ENCODE measurements at places on chromosomes 12 and 14. TPM values are rescaled to one million over a fixed set of nuclear protein-coding genes. Genes with fewer than 3 reads are reported as not detected.

INHBC gene
- not detected for total RNA-seq

SALL2 gene
- total RNA-seq: 34.5 TPM

- H3K4me1 ChIP-seq: peaks cover 5% of the 10 kb centered on the region
- no peak overlapping the region for H3K4me3 ChIP-seq
- H3K36me3 ChIP-seq: no peaks in the 10 kb centered on the region
- no peaks in the 10 kb centered on the region for H3K27me3 ChIP-seq
Observed at GRCh38 chr14:61486930-61487495, 165.6 kb downstream of the PRKCH start.

GRCh38 chr12:107783406-107784376 is 9.2 kb downstream of the ASCL4 start:
- H3K4me1 ChIP-seq: no peaks in the 10 kb centered on the region
- H3K27ac ChIP-seq: no peak overlapping the region
- H3K36me3 ChIP-seq: no peaks in the 10 kb centered on the region
- no peak for DNase-seq
- peaks cover 2% of the 10 kb centered on the region for H3K27me3 ChIP-seq

DNA sequence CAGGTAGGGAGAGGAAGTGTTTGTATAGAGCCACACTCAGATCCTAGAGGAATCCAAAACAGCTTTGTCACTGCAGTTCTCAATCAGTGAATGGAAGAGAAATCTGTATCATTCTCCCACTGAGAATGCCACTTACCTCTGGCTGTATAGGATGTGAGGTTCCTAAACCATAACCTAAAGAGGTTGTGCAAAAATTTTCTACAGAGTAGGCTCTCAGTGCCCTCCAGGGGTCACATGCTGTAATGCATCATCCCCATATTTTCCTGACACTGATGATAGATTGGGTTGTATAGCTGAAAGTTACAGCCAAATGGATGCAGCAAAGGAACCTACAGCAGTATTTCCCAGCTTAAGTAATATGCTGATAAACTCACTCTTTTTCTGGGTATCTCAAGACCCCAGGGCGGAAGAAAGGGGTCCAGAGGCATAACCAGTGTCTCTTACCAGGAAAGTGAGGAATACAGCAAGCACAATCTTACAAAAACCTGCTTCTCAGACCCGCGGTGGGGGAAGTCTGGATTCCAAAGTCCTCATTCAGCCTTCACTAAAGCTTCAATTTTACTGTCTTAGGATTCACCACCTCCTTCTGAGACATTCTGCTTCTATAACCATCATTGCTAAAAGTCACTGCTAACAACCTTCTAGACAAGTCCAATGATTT is 3.8 kb downstream of the BCDIN3D start:
- no peak for DNase-seq
- no peak overlapping the region for H3K27ac ChIP-seq
- peaks cover 10% of the 10 kb centered on the region for H3K4me1 ChIP-seq
- H3K36me3 ChIP-seq: peaks cover 3% of the 10 kb centered on the region
- no peak overlapping the region for H3K4me3 ChIP-seq

DNA sequence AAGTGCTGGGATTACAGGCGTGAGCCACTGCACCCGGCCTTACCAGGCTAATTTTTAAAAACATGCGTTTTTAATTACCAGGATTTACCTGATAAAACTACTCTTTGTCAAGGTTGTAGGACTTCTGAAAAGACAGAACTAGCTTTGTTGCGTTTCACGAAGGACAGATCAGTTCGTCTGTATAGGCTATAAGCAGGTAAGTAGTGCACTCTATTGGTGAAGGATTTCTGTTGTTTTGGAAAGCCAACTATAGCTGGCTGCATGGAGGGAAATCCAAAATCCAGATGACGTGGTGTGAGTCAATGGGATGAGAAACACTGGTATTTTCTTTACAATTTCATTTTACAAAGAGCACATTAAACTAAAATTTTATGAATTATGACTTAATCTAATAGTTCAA is 14.6 kb downstream of the GNPNAT1 start:
- no peak overlapping the region for H3K4me3 ChIP-seq
- H3K36me3 ChIP-seq: peaks cover 48% of the 10 kb centered on the region
- no peak overlapping the region for H3K27ac ChIP-seq
- H3K27me3 ChIP-seq: no peaks in the 10 kb centered on the region
- no peak for DNase-seq

- DNase-seq: peak; percentile 29
- no peak overlapping the region for H3K27ac ChIP-seq
- H3K27me3 ChIP-seq: no peaks in the 10 kb centered on the region
- H3K4me3 ChIP-seq: no peak overlapping the region
- no peaks in the 10 kb centered on the region for H3K4me1 ChIP-seq
Observed at GRCh38 chr12:12585115-12585863, 22.6 kb upstream of the DUSP16 start.

NPFF gene
- not detected for total RNA-seq

DNA sequence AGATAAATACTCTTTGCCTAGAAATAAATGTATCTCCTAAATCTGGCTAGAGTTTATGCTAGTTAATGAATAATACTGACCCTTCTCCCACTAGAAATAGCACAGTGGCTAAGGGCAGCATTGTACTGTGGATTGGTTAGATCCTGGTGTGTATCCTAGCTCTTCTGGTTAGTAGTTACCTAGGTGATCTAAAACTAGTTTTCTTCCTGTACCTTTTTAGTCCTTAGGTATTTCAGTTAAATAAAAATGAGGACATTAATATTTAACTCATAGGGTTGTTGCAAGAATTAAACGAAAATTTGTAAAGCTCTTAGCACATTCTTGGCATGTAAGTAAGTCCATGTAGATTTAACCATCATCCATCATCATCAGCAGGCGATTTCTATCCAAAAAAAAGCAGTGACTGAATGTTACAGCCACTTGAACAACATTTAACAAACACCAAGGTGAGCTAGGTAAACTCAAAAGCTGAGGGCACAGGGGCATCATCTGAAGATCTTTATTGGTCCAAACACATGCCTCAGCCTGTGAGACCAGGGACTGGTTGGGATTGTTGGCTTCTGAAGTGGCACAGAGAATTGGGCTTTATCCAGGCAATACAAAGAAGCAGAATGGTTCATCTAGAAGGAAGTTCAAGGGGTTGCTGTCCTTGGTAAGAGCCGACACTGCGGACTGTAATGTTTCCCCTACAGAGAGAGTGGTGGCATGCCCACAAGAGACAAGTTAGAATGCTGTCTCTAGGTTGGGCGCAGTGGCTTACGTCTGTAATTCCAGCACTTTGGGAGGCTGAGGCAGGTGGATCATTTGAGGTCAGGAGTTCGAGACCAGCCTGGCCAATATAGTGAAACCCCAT is 100.8 kb downstream of the GAS2L3 start:
- no peaks in the 10 kb centered on the region for H3K4me1 ChIP-seq
- H3K36me3 ChIP-seq: no peaks in the 10 kb centered on the region
- H3K27me3 ChIP-seq: peaks cover 4% of the 10 kb centered on the region

RNFT2 gene
- 8.9 TPM for total RNA-seq

DNA sequence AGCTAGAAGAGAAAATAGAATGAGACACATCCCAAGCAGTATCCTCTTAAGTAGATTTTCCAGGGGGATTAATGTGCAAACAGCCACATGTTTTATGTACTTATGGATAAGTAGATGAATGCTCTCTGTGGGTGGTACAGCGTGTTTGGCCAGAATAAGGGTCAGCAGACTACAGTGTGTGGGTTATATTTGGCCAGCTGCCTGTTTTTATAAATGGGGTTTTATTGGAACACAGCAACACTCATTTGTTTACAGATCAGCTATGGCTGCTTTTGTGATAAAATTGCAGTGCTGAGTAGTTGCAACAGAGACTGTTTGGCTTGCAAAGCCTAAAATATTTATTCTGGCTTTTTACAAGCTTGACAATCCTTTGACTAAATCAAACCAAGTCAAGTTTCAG is 780.2 kb upstream of the SEL1L start:
- no peak overlapping the region for H3K27ac ChIP-seq
- H3K4me3 ChIP-seq: no peak overlapping the region
- DNase-seq: no peak

CD163L1 gene
- 1.6 TPM for total RNA-seq

GRCh38 chr14:85390236-85390635 is 139.7 kb upstream of the FLRT2 start:
- no peak overlapping the region for H3K27ac ChIP-seq
- no peaks in the 10 kb centered on the region for H3K4me1 ChIP-seq
- DNase-seq: no peak
- H3K36me3 ChIP-seq: no peaks in the 10 kb centered on the region
- H3K4me3 ChIP-seq: no peak overlapping the region

LIN7A gene
- total RNA-seq: 1.6 TPM

LALBA gene
- not detected for total RNA-seq

KRT3 gene
- 0.43 TPM for total RNA-seq

CNTN1 gene
- 2.1 TPM for total RNA-seq

DNA sequence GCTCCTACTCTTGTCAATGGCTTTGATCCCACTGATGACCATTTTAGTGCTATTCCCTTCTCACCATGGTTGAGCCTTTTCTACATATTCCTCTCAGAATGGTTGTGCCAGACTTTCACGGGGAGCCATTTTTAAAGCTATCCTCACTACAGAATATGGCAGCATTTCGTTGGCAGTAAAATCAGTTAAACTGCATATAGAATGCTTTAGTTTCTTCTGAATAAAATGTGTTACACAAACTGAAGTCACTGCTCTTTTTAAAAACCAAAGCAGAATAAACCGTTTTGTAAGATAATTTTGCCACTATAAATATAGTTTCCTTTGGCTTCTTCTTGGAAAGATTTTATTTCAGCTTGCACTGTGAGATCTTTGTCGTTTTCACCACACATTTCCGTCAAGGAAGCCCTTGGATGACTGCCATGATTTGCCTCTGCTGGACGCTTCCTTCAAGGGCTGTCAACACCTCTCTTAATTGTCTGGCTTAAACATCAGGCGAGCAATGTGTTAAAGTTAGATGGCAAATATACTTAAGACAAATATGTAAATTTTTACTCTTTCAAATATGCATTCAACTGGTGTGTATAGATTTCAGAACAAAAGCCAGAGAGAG is 624.2 kb downstream of the DIO2 start:
- H3K4me3 ChIP-seq: no peak overlapping the region
- peaks cover 32% of the 10 kb centered on the region for H3K4me1 ChIP-seq
- no peaks in the 10 kb centered on the region for H3K27me3 ChIP-seq
- H3K27ac ChIP-seq: peak overlapping the region; percentile 92

GRCh38 chr12:9587987-9588600 is 19.6 kb downstream of the KLRB1 start:
- H3K4me3 ChIP-seq: no peak overlapping the region
- no peaks in the 10 kb centered on the region for H3K4me1 ChIP-seq
- DNase-seq: no peak
- no peak overlapping the region for H3K27ac ChIP-seq

GRCh38 chr12:18750085-18750484 is 12.2 kb downstream of the CAPZA3 start:
- H3K4me1 ChIP-seq: peaks cover 39% of the 10 kb centered on the region
- peak; percentile 9 for DNase-seq
- no peak overlapping the region for H3K27ac ChIP-seq
- no peaks in the 10 kb centered on the region for H3K36me3 ChIP-seq

DNA sequence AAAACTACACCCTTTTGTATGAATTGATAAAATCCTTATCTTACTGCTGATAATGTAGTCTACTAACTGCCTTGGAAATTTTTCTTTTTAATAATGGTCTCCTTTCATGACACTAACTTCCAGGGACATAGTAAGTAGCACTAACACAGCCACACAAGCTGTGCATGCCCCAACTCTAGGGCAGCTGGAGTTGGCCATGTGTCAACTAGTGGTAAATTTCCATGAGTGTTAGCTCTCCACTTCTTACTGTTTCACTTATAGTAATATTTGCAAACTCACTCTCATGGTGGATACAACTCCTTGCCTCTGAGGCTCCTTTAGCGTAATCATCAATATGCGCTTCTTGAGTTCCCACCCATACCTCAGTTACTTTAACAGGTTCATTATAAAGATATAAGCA is 38.0 kb downstream of the LGR5 start:
- H3K27me3 ChIP-seq: no peaks in the 10 kb centered on the region
- H3K4me1 ChIP-seq: peaks cover 15% of the 10 kb centered on the region
- no peak overlapping the region for H3K4me3 ChIP-seq
- H3K27ac ChIP-seq: no peak overlapping the region
- DNase-seq: no peak
- H3K36me3 ChIP-seq: no peaks in the 10 kb centered on the region

CLEC4D gene
- total RNA-seq: not detected

GRCh38 chr14:59103396-59103795 is 85.1 kb upstream of the DAAM1 start:
- H3K4me3 ChIP-seq: no peak overlapping the region
- no peaks in the 10 kb centered on the region for H3K36me3 ChIP-seq
- H3K27me3 ChIP-seq: no peaks in the 10 kb centered on the region
- H3K27ac ChIP-seq: peak overlapping the region; percentile 23
- DNase-seq: peak; percentile 84

- H3K4me1 ChIP-seq: no peaks in the 10 kb centered on the region
- no peak for DNase-seq
- no peaks in the 10 kb centered on the region for H3K36me3 ChIP-seq
- no peak overlapping the region for H3K4me3 ChIP-seq
- no peaks in the 10 kb centered on the region for H3K27me3 ChIP-seq
Observed at GRCh38 chr12:9619411-9620179, 11.9 kb upstream of the KLRB1 start.

ENDOU gene
- not detected for total RNA-seq

DNA sequence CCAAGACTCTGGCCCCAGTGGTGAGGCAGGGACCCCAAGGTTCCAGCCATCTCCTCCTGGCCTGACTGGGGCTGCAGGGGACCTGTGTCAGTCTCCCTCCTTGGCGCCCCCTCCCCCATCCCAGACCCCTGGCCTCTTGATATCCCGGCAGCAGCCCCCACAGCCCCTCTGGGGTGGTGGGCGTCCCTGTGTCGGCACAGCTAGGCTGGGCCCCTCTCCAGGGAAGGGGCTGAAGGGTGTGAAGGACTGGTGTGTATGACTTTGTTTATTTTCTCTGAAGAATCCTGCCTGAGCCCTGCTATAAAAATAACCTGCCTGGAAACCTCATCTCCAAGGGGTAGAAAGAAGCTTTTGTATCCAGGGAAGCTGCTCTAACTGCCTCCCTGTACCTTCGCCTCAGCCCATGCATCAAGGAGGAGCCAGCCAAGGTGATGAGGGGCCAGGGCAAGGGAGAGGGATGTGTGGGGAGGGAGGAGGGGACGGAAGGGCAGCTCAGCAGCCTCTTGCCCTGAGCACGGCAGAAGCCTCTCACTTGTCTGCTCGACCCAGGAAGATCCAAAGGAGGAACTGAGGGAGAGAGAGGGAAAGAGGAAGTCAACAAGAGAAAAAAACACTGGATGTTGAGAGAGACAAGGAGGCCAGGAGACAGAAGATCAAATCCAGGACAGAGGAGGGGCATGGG is 25.4 kb upstream of the COL2A1 start:
- no peaks in the 10 kb centered on the region for H3K36me3 ChIP-seq
- DNase-seq: no peak
- no peaks in the 10 kb centered on the region for H3K27me3 ChIP-seq
- no peak overlapping the region for H3K4me3 ChIP-seq
- H3K4me1 ChIP-seq: no peaks in the 10 kb centered on the region

- peaks cover 5% of the 10 kb centered on the region for H3K27me3 ChIP-seq
- no peak for DNase-seq
- H3K27ac ChIP-seq: no peak overlapping the region
Observed at GRCh38 chr12:6250343-6250742, 50.1 kb downstream of the CD9 start.

GRCh38 chr12:47520029-47520428 is 185.8 kb downstream of the RPAP3 start:
- peaks cover 3% of the 10 kb centered on the region for H3K27me3 ChIP-seq
- no peak for DNase-seq
- no peak overlapping the region for H3K4me3 ChIP-seq
- H3K36me3 ChIP-seq: no peaks in the 10 kb centered on the region
- no peaks in the 10 kb centered on the region for H3K4me1 ChIP-seq

Data from astrocyte (in vitro differentiated cells and primary cell).